ENCODE measurements at places on chromosomes 3 and 15.

DNA sequence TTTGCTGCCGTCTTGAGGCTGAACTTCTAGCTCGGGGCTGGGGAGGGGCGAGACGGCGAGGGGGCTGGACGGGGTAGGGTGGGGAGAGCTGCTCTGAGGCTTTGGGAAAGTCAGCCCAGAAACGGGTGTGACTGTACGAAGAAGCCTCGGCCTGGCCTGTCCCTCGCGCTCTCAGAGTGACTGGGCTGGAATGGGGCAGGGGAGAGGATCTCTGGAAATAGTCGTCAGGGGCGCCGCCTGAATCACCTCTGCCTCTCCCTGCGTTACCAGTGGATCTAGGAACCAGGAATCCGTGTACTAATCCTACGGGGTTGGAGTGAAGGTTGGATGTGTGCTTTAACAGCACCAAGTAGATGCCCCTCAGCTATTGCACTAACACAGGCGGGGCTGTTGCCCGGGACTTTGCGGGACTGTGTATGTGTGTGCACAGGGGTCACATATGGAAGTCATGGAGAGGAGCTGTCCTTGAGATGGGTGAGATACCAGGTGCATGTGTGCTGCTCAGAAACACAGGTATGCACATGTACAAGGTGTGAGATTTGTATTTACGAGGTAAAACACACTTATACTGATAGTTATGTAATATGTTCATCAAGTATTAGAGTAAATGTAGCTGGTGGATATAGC, 591 bp downstream of the FOXL2NB start:
- no peak for DNase-seq

DNA sequence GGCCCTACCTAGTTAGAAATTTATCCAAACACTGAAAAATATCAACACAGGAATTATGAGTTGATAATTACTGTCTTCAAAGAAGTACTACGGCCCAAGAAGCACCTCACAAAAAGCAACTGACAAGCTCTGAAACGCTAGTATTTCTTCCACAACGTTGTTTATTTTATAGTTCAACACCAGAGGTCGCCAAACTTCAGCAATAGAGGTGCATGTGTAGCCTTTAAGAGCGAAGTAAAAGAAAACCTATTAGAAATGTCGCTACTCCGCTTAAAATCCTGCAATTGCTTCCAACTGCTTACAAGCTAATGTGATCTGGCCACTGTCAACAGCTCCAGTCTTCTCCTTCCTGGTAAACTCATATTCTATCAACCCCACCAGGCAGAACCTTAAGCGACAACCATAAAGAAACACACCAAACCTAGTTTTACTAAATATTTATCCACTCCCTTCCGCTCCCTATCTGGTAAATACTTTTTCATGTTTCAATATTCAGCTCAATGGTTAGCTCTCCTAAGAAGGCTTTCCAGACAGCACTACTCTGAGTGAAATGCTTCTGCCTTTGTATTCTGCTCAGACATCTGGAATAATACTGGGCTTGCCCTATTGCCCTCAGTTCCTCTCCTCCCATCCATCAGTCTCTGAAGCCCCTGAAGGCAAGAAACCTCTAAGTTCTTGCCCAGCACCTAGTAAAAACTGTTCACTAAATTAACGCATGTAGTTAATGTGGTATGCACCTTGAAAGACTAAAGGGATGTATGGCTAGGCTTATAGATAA, 110.2 kb downstream of the NR1I2 start:
- peak; percentile 4 for DNase-seq

DNA sequence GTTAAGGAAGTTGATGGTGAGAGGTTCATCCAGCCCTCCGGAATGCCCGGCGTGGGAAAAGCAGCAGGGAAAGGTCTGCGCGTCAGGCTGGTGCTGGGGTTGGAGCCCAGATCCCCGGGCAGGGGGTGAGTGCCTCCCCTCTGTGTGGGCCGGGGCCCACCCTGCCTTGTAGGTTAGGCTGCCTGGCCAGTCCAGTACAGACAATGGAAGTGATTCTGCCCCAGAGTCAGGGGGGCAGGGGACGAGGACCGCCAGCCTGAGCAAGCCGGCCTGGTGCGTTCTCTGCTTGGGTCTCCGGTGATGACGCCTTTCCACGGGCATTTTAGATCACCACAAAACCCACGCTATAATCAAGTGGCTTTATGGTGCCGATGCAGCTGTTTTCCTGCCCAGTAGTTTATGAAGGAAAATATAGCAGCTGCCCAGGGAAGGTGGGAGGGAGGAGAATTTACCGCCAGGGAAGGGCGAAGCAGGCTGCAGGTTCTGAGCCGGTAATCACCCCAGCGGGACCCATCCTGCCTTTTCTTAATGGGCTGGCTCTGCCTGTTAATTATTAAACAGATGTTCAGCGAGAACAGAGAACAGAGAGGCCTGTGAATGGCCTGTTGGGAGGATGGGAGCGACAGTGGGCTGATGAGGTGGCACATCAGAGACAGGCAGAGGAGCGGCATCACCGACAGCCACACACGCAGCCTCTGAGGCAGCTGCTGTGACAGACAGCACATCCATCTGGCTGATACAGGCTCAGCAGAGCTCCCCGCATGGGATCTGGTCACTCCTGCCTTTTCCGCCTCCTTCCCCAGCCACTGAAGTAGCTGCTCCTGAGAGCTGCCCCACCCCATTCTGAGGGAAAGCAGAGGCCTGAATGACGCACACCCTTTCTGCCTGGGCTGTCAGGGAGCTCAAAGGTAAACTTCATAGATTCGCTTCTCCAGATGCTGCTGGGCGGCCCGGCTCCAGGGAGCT, 35.2 kb downstream of the BDH1 start:
- peak; percentile 94 for DNase-seq

DNA sequence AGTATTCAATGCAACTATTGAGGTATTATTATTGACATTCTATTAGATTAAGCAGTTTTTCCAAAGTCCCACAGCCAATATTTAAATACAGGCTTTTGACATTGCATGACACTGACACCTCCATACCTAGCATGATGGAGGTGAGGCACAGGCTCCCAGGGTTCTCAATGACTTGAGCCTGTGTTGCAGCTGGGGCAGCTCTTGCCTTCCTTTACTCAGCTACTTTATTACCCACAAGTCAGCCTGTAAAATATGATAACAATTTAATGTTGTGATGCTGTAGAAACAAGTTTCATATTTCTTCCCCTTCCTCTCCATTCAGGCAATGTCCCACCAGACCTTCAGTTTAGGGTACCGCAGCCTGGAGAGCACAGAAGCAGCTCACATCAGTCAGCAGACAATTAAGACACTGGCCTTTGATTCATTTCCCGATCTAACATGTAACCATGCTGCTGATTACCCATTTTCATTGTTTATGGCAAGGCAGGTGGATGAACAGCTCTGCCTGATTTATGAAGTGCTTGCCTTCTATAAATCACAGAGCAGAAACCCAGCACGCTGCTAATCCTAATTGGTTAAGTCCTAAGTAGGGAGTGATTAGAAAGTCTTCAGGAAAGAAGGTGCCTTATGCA, 826.1 kb downstream of the AGBL1 start:
- DNase-seq = no peak

GRCh38 chr3:38949994-38950393, 101.8 kb downstream of the SCN11A start:
- no peak for DNase-seq

DNA sequence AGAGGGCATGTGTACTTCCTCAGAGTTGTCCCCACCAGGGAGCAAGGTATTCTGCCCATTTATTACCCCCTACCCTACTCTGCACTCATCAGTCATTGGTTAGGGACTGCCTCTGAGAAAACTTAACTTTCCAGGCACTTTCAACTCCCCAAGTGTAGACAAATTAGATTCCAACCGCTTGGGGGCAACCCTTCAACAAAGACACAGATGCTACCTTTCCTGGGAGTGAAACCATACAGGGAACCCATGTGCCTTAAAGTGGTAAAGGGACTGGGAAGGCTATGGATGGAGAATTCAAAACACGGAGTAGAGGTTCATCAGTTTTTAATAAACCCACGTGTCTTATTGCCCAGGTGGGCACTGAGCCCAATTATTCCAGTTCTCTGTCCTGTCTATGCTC, 19.4 kb upstream of the UBE2E2 start:
- peak; percentile 29 for DNase-seq

DNA sequence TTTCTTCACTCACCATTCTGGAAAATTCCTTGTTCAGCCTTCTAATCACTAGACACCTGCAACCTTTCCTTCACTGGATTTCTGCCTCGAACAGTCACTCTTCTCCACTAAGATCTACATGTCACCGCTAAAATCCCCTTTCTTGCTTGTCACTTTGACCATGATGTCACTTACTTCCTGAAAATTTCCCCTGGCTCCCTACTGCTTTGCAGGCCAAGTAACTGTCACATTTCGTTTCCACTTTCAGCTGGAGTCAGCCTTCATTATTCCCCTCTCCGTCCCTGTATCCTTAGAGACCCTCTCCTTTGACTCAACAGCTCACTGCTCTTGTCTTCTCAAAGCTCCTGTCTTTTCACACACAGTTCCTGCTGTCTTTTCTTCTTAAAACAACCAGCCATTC, 15.9 kb downstream of the CHL1 start:
- no peak for DNase-seq
